ENCODE measurements at places on chromosomes 2 and 18. TPM values are rescaled to one million over a fixed set of nuclear protein-coding genes. Genes with fewer than 3 reads are reported as not detected.

Gene PNO1
- total RNA-seq = 10.5 TPM

Gene EN1
- 0.29 TPM for total RNA-seq

Gene MYO5B
- total RNA-seq = 0.36 TPM

DNA sequence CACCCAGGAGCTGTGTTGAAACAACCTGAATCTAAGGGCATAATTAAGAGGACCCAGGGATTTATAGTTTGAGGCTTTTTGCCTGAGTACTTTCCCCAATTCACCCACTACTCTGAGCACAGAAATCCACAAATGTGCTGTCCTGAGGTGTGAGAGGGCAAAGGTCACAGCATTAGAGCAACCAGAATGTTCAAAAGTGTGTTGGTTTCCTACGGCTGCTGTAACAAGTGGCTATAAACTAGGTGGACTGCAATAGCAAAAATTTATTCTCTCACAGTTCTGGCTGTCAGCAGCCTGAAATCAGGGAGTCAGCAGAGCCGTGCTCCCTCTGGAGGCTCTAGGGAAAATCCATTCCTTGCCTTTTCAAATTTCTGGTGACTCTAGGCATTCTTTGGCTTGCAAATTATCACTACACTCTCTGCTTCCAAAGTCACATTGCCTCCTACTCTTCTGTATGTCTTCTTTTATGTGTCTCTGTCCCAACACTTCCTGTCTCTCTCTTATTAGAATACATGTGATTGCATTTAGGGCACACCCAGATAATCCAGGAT lies 91.4 kb upstream of the TACR1 start:
- no peak for DNase-seq

- DNase-seq = no peak
Observed at GRCh38 chr2:127577503-127577902, 42.0 kb downstream of the MYO7B start.

DNA sequence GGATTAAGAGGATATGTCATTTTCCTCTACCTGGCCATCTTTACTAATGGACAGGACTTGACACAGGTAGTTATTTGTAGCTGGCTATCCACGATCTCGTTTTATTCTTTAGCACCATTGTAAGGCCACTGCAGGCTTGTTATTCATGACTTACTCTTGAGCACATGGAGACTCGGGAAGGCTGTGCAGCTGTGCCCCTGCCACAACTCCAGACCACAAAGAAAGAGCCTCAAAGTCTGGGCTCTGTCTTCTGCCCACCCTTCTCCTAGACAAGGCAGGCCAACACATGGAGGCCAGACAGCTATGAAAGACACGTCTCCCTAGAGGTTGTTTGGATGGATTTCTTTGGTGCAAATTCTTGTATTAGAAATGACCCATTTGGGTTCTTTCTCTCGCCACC lies 133.8 kb downstream of the NAPG start:
- no peak for DNase-seq
